NCI-H187 (cell line): ENCODE measurements at places on chromosomes 16 and 17.

GRCh38 chr16:11180489-11180888, 75.5 kb downstream of the SOCS1 start:
- DNase-seq, result no peak

GRCh38 chr17:52827526-52827925, 669.0 kb upstream of the CA10 start:
- DNase-seq, result no peak

DNA sequence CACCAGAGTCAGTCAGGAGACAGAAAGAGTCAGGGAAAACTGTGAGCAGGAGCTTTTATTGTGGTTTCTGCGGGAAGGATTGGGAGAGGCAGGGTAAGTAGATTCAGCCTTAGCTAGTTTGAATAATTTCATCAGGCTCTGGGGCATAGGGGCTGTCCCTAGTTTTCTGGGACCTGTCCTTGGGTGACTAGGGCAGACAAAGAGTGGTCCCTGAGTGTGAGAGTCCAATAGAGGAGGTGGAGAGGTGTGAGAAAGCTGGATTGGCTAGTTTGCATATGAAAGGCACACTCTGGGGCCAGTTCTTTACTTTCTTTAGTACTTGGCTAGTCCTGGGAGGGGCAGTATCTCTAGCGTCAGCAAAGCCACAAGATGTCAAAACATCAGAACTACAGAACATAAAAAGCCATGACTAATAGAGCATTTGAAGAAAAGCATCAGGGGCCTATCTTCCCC, 255.6 kb downstream of the HS3ST3A1 start:
- DNase-seq, result no peak

- DNase-seq, result no peak
Observed at GRCh38 chr16:25172831-25173230, 43.9 kb upstream of the AQP8 start.

- DNase-seq, result no peak
Observed at GRCh38 chr17:43940630-43941029, 1.6 kb downstream of the PPY start.

- DNase-seq, result no peak
Observed at GRCh38 chr17:78785663-78786057, 3.6 kb upstream of the CYTH1 start.

- DNase-seq, result no peak
Observed at GRCh38 chr16:72787130-72787513, 260.8 kb downstream of the ZFHX3 start.

GRCh38 chr16:46730801-46731690, 17.1 kb downstream of the MYLK3 start:
- no peak for DNase-seq

GRCh38 chr17:80805032-80805751, 186.4 kb upstream of the CHMP6 start:
- peak; percentile 13 for DNase-seq

DNA sequence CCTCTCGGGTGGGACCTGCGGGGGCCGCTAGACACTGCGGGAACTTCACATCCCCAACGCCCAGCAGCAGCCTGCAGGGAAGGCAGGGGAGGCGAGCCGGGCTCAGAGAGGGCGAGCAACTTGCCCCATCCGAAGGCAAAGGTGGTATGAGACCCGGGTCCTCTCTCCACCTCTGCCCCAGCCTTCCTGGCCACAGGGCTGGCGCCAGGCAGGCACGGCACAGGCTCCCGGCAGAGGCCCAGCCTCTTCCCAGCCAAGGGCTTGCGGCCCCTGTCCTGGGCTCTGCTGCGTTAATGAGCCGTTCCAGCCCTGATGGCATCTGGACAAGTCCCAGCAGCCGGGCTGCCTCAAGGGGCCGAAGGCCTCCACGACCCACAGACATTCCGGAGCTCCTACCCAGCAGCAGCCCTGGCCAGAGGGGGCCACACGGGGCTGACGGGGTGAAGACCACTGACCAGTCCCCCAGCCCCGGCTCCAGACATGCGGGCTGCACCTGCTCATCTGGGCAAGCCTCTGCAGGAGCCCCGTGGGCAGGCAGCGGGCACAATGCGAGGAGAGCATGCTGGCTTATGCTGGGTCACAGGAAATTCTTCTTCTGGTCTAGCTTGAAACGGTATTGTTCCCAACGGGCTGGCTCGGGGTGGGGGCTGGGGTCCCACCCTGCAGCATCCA, 1.2 kb upstream of the HS3ST6 start:
- DNase-seq, result no peak

DNA sequence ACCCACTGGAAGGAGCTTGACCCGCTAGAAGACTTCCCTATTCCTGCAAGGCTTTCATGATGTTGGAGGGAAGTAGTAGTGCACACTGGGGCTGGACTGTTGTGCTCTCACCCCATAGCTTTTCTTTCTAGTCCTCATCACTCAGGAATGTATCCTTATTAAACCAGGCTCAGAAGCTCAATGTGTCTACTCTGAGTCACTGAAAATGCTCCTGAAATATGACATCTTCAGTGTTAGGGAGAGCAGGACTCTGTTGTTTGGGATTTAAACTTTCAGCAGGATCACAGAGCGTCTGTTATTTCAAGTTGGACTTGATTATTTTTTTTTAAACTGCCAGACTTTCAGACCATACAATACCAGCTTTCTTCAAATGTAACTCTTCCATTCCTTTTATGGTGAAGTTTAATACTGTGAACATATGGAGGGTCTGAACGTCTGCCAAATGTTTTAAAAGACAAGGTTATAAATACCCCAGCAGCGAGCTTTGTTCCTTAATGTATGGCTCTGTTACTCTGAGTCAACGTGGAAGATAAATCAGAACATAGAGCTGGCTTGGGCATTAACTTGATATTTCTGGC, 257.5 kb downstream of the CDH11 start:
- DNase-seq, result no peak

GRCh38 chr17:40112718-40113109, 9.1 kb upstream of the MSL1 start:
- no peak for DNase-seq

DNA sequence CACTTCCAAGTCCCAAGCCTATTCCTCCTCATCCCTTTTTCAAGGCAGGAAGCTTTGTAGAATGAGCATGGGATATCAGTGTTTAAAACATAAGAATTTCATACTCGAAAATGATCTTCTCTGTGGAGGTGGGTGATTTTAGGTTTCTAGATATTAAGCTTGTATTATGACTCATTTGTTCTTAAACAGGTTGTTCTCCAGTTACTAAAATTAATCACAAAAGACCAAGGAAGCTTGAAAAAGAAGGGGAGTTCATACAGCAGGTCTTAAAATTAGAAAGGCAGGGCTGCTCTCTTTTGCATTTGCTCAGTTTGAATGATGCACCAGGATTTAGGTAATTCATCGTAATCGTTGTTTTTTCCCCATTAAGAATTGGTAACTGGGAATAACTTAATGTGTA, 208.7 kb downstream of the PRKCA start:
- no peak for DNase-seq
